ENCODE measurements at places on chromosomes 4 and X.

DNA sequence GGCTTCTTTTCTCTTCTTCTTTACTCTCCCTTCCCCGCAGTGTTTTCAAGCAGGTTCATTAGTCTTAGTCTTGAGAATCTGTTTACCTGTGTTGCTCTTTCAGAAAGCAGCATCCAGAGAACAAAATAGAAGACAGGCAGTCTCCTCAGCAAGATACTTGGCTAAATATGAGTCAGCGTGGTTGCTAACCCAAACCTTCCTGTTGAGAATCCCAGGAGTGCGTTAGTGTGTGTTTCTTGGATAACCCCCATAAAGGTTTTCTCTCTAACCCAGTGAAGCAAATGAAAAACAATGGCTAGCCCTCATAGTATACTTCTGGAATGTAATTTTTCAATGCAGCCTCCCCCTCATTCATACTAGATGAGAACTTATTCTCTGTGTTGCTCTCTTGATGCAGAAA is 41.1 kb downstream of the BMPR1B start:
- no peak for DNase-seq

- DNase-seq: no peak
These were observed 5.0 kb downstream of the GPC3 start for GRCh38 chrX:133980406-133980805.

- DNase-seq: no peak
These were observed 13.7 kb downstream of the RASSF6 start for GRCh38 chr4:73606465-73606974.

- no peak for DNase-seq
These were observed 339.6 kb upstream of the PCDH10 start for GRCh38 chr4:132809298-132810032.

GRCh38 chr4:80183250-80184052 is 13.9 kb upstream of the PRDM8 start:
- no peak for DNase-seq

DNA sequence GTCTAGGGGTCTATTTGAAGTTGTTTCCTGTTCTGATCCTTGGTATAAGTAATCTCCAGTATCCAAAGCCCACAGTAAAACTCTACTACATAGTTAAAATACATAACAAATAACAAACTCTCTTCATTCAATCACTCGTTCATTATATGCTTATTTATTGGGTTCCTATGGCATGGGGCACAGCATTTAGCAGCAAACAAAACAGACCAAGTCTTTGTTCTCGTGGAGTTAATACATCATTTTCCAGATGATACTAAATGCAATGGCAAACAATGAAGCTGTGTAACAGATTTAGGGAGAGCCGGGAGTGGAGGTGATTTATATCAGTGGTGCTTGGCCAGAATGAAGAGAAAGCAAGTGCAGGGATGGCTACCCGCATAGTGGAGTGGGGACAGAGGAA is 36.6 kb upstream of the SPARCL1 start:
- DNase-seq: no peak

- no peak for DNase-seq
These were observed 9.9 kb upstream of the GABRE start for GRCh38 chrX:151984328-151984727.
